ENCODE measurements at places on chromosomes 7 and 10.

DNA sequence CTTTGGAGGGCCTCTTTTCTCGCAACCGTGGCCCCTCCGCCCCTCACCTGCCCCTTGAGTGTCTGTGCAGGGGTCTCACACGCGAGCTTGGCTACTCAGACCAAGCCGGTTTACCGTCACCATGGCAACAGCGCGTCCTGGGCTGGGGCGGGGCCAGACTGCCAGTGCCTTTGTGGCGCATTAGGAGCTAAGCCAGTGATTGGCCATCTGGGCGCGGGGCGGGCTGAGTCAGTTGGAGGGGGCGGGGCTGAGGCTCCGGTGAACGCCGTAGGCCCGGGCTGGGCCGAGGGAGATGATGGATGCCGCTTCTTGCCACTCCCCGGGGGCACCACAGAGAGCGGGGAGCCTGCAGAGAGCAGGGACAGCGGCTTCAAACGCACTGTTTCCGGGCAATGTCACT is 48.7 kb upstream of the FXYD4 start:
- no peak for DNase-seq

DNA sequence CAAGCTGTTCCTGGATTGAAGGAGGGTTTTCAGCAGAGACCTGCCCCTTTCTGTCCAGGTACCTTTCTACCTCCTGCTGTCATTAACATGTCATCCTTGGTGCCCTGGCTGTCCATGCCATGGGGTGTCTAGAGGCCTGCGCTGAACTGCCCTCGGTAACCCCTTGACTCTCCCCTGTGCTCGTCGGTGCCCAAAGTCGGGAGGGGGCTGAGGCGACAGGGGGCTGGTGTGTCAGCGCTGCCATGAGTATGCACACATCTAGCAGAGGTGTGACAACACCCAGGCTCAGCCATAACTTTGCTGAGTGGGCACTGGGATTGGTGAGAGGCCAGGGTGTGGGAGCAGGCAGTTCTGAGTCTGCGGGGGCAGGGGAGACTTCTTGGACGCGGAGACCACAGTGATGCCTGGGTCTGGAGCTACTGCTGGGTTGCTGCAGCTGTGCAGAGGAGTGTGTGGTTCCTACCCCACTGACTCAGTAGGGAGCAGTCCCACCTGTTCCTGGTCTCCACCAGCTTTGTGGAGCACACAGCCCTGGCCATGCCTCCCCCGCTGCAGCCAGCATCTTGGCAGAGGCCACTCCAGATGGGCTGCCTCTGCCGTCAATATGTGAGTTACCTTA is 376.2 kb upstream of the SEMA3C start:
- no peak for DNase-seq

DNA sequence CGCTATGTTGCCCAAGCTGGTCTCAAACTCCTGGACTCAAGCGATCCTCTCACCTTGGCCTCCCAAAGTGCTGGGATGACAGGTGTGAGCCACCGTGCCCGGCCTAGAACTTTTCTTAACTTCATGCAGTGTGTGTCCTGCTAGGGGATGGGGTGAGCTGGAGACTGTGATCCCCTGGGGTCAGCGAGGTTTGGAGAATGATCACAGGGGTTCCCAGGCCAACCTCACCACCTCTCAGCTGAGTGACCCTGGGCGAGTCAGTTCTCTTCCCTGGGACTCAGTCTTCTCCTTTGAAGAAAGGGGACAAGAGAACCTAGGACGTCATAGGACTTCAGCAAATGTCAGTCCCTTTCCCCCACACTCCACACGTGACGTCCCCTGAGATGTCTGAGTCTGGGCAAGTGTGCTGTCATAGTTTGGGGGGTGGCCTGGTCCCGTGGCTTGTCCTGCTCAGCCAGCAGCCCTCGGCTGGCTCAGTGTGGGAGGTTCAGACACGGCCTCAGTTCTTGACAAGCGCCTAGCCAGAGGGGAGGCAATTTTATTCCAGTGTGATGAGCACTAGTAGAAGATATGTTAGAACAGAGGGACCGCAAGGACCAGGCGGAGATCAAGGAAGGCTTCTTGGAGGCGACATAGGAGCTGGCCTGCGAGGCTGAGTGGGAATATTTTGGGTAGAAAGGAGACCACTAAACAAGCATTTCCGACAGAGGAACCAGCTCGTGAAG is 43.3 kb upstream of the ELN start:
- DNase-seq = no peak

DNA sequence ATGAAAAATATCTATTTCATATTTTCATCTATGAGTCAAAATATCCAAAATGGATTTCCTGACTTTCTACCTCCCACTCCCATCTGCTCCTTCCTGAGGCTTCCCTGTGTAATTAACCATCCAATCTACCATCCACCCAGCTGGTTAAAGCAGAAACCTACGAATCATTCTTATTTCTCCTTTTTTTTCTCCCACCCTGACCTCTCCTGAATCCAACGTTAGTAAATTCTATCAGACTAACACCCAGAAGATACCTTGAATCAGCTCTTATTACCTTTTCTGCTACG is 3.7 kb upstream of the LIPF start:
- DNase-seq = no peak

DNA sequence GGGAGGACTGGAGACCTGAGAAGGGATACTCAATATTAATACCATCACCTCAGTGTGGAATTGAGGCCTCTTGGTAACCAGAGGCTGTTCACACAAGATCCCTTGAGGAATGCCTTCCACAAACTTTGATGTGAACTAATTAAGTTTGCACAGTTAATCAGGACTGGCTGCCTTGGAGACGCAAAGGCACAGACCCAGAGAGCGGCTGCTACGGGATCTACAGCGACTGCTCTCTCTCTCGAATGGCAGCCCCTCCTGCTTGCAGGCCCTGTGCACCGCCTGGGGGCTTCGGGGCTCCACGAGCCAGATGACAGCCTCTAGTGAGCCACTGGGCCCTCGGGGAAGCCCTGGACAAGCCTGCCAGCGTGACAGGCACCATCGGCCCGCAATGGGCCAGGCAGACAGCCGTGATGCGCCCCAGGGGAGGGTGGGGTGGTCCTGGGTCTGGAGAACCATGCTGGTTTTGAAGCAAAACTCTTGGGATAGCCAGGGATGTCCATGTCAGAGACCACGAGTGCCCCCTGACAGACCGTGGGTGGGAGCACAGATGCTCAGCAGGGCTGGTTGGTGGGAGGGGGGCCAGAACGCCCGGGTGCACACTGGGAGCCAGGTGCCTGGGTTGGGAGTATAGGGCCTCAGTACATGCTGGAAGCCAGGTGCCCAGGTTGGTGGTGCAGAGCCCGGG is 195.6 kb downstream of the ELFN1 start:
- no peak for DNase-seq

GRCh38 chr10:51667678-51668335 is 31.6 kb downstream of the CSTF2T start:
- DNase-seq = no peak

GRCh38 chr10:69413221-69413865 is 3.4 kb downstream of the TACR2 start:
- no peak for DNase-seq

GRCh38 chr10:134247-135131 is 766 bp upstream of the ZMYND11 start:
- DNase-seq = peak; percentile 58

DNA sequence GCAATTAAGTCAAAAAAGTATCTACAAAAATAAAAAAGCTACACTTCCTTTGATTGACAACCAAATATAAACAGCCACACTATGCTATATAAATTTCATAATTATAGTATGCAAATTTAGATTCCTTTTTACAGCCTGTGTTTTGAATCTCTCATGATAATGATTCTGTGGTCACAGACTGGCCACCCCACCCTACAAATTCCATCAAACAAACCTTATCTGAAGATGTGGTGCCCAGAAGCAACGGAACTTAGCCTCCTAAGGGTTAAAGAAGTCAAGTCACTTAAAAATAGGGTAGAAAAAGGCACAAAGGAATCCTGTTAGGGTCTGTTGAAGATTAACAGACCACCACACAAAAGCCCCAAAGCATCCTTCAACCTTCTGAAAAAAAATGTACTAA is 351.8 kb downstream of the INHBA start:
- no peak for DNase-seq

Measured in SHP77 treated with DMSO at 0.1 percent for 48 hours (cell line).